Tibial nerve (tissue), 4 donors: ENCODE measurements at places on chromosomes 2 and 18. TPM values are rescaled to one million over a fixed set of nuclear protein-coding genes. Genes with fewer than 3 reads are reported as not detected.

Gene VAMP8
- total RNA-seq = 4.3 TPM

Gene IRS1
- 11.2 TPM for total RNA-seq

Gene ECEL1
- total RNA-seq = 1.0 TPM

Gene RGPD4
- total RNA-seq = not detected

Gene SLC16A14
- 9.8 TPM for total RNA-seq

Gene FSHR
- total RNA-seq = not detected
